ENCODE measurements at places on chromosomes 3 and 15. TPM values are rescaled to one million over a fixed set of nuclear protein-coding genes. Genes with fewer than 3 reads are reported as not detected.

Gene TGM4
- not detected for total RNA-seq

Gene MGLL
- 0.29 TPM for total RNA-seq

Gene NOX5
- total RNA-seq: not detected

Gene ZNF502
- total RNA-seq: 3.0 TPM

Gene SLC33A1
- 16.3 TPM for total RNA-seq

Gene RBP2
- not detected for total RNA-seq

Gene GRAMD1C
- 0.21 TPM for total RNA-seq

Gene CCDC71
- total RNA-seq: 30.9 TPM

Gene LRRN1
- total RNA-seq: 3.3 TPM

Gene BSN
- 0.35 TPM for total RNA-seq

Gene EPHB1
- total RNA-seq: not detected

Gene NMB
- total RNA-seq: 2.6 TPM

Gene CPLX3
- 0.19 TPM for total RNA-seq

Measured in activated naive CD8-positive, alpha-beta T cell treated with anti-CD3 and anti-CD28 coated beads for 36 hours (primary cell).